ENCODE measurements at places on chromosomes 4 and X. TPM values are rescaled to one million over a fixed set of nuclear protein-coding genes. Genes with fewer than 3 reads are reported as not detected.

- no peak for DNase-seq
These were observed 648.7 kb downstream of the GRID2 start for GRCh38 chr4:92952426-92952825.

GRCh38 chr4:158807691-158808090 is 38.9 kb downstream of the FNIP2 start:
- no peak for DNase-seq

XAGE1A gene
- total RNA-seq: not detected

- no peak for DNase-seq
These were observed 18.9 kb downstream of the ZBTB33 start for GRCh38 chrX:120269373-120270035.

DNA sequence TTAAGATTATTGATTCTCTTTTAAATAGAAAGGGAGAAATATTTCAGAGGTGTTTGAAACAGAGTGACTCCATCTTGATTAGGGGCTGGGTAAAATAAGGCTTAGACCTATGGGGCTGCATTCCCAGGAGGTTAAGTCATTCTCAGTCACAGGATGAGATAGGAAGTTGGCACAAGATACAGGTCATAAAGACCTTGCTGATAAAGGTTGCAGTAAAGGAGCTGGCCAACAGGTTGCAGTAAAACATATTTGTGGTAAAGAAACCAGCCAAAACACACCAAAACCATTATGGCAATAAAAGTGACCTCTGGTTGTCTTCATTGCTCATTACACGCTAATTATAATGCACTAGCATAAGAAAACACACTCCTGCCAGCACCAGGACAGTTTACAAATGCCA is 165.0 kb downstream of the SPIN4 start:
- no peak for DNase-seq

GRCh38 chr4:152945639-152946038 is 9.5 kb downstream of the FHDC1 start:
- DNase-seq: no peak

DNA sequence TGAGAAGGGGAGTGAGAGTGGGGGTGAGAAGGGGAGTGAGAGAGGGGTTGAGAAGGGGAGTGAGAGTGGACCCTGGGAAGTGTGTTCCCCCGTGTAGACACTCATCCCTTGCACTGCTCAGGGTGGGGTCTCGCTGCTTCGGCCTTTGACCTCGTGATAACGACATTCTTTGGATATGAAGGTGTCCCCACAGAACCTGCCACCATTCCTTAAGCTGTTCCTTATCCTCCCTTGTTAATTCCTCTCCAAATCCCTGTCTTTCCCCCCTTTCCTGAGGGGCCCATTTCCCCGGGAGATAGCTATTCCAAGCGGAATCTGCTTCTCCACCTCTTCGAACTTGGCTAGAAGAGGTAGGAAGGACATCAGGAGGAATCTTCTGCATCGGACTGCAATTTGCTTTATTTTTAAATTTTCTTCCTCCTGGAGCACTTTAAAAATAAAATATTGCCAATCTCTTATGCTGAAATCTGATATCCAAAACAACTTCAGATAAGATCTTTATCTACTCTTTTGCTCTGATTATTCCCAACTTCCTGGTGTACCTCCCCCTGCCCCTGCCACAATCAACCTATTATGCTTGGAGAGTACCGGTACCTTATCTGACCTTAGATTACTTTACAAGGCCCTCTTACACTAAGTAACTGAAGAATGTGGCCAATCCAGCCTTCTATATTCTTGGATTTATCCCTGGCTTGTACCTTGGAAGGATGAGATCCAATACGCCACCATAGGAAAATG is 15.6 kb downstream of the TRIML1 start:
- no peak for DNase-seq

BEX1 gene
- total RNA-seq: 10.8 TPM

SLC4A4 gene
- 29.8 TPM for total RNA-seq

GRCh38 chrX:20472620-20473258 is 206.0 kb upstream of the RPS6KA3 start:
- DNase-seq: no peak

DNA sequence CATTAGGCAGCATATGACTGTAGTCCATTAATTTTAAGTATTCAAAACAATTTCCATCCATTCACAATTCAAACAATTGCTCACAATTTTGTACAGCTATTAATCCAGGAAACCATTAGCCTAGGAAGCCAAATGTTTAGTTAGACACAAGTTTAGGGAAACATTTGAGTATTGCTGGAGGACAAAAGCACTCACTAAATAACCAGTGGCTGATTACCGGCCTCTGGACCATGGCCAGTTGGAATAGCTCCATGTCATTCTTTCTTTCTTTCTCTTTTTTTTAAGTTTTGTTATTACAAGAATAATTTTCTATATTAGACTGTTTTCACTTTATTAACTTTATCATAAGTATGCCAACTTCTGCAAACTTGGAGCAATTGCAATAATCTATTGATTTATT is 31.3 kb downstream of the TRIML2 start:
- DNase-seq: no peak

FAT4 gene
- 6.7 TPM for total RNA-seq

DNA sequence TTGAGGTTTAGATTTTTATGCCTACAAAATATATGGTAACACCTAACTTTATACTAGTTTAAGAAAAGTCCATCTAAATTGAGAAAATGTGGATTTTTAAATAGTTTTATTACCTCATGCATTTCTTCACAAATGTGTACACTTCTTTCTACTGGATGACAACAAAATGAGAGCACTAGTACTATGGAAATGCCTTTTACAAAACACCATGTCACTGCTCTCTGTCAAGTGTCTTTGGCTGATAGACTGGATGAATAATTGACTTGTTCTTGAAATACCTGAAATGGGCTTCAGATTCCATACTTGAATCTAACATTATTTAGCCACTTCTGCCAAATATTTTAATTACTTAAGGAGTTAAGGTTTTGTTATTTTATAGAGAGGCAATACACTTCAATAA is 49.5 kb downstream of the AMELX start:
- no peak for DNase-seq

DNA sequence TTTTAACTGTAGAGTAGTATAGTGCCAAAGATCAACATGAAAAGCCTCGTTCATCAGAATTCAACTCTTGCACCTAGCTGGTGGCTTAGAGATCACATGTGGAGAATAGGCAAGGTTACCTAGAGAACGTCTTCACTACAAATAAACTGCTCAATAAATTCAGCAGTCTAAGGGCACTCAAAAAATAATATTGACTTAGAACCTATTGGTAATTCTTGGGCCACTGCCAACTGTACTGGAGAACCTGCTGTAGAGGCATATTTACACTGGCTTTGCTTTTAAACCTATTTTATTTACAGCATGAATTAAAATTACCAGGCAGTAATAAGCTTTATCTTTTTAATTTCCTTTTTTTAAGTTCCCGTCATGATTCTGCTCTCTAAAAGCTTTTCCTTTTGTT is 343.7 kb downstream of the PDHA2 start:
- DNase-seq: no peak

GRCh38 chr4:107423677-107424405 is 296.2 kb downstream of the PAPSS1 start:
- no peak for DNase-seq

DNA sequence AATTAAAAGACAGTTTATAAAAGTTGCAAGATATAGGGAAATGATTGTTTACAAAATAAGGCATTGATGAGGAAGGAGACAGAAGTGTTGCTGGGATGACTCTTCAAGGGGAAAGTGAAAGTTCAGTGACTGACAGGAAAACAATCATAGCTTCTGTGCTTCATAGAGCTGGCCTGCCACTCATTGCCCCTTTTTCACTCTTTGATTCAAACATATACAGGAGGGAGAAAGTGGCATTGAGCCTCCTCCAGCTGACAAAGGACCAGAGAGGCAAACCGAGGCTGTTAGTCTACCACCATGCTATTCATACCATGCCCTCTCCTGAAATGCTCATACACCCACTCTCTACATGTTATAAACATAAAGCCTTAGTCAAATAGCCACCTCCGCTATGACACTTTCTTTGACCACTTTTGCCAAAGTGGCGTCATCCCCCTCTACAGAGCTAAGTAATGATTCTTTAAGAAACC is 79.2 kb upstream of the ATOH1 start:
- no peak for DNase-seq

DNA sequence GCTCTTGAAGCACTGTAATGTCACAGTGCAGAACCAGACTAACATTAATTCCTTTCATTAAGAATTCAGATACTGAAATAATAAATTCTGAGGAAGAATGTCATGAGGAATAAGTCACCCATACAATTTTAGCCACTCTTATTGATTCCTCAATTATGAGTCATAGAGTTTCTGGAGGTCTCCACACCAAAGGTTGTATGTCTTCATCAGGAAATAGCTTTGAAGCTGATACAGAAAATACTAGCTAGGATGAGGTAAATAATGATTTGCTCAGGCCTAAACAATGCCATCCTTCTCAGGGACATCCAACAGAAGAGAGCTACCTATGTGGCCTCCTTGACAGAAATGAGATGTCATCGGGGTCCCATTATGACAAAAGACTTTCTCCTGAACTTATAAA is 238.8 kb downstream of the OR13H1 start:
- no peak for DNase-seq

DNA sequence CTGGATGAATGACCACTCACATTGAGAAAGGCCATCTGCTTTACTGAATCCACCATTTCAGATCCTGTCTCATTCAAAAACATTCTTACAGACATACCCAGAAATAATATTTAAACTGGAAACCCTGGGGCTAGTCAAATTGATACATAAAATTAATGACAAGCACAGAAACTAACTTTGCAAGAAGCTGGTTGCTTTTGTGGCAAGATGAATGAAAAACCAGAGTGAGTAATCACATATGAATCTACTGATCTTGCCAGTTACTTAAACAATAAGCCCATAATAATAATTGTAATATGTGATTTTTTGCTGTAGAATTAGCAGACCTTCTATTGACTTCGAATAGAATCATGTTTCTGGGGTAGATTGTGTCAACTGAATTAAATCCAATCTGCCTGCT is 235.1 kb downstream of the PPARGC1A start:
- DNase-seq: no peak

DNA sequence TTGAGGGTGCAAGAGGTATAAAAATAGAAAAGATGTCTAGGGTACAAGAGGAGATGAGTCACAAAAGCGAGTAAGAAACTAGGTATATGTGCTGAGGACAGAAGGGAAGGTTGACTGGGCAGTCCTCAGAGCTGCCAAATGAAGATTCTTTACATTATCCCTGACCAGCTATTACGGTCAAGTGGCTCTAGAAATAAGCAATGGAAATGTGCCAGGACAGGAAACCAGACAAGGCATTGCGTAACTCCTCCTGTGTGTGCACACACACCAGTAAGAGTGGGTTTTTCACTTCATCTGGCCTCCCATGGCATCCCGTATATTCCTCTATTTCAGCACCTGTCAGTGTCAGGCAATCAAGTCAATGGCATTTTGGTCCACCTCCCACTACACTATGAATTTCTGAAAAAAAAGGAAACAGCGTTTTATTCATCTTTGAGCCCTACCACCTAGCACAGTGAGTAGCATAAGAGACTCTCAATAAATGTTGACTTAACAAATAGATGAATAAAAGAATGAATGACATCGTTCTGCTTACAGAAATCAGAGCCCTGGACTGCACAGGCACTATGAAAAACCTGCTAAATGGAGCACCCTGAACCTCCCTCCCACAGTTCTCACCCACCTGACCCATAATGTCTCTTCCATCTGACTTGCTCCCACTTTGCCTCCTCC is 62.6 kb upstream of the KLF3 start:
- DNase-seq: no peak

- no peak for DNase-seq
These were observed 39.3 kb downstream of the GASK1B start for GRCh38 chr4:158133551-158133950.

- DNase-seq: no peak
These were observed 318.4 kb downstream of the DHX15 start for GRCh38 chr4:24265989-24266388.

GRCh38 chr4:101941816-101942358 is 151.4 kb downstream of the BANK1 start:
- DNase-seq: no peak

DNA sequence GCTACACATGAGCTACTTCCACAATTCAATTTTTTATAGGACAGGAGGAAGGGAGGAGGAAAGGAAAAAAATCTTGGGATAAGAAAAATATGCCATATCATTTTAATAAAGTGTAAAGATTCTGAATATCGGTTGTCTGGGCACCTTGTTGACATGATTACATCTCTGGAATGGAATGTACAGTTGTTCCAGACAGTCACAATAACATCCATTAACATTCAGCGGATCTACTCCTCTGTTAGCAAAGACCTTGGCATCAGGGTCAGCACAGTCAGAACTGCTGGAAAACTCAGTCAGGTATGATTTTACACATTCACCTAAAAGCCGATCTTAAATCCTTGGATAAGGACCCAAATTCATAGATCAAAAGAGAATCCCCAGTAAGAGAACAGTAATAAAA is 85.4 kb upstream of the ARMCX2 start:
- DNase-seq: no peak

DNA sequence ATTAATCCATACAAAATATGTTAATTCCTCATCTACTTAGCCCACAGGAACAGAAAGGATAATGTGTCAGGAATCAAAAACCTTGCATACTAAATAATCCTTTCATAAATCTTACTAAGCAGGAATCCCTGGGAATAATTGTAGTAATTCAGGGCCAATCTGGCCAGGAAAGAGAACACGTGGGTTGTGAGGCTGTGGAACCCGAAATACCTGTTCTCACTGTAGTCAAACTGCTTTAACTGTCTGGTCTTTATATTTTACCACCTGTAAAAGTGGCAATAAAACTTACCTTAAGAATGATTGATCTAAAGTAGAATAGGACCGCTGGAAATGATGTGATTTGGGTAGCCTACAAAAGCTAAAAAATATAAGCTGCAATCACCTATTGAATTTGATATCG is 1620.9 kb downstream of the STIM2 start:
- no peak for DNase-seq

DNA sequence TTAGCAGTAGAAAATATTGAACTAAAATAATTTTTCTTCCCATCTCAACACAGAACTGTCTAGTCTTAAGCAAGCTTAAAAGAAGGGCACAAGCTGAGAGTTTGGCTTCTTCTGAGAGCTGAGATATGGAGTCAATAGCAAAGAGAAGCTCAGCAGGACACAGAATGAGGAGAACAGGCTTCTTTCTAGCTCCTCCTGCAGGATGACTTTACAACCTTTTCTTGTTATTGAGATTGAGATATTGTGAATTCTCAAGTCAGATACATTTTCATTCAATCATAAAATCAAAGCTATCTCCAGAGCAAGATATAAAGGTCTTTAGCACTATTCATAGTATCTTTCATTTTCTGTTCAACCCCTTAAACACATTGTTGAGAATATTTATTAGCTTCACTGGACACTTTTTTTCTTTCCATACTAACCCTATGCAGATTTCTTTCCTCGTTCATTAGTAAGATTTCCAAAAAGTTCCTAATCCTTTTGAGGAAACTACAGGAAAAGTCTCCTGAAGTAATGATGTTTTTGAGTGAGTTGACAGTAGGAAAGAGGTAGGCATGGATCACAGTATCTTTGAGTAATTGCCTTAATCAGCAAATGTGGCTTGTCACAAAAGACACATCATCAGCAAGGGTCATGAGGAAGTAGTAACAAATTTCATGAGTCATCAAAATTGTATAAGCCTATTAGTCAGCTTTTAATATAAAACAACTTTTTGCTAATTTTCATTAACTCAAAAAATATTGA is 17.8 kb upstream of the CXCL3 start:
- DNase-seq: no peak

CXCL10 gene
- not detected for total RNA-seq

CENPU gene
- 1.8 TPM for total RNA-seq

WAS gene
- 2.3 TPM for total RNA-seq

MYOZ2 gene
- total RNA-seq: 843 TPM

- no peak for DNase-seq
These were observed 113.5 kb downstream of the VSIG4 start for GRCh38 chrX:65926095-65927019.

GRCh38 chrX:149877636-149878035 is 3.3 kb upstream of the MAGEA8 start:
- DNase-seq: no peak

JAKMIP1 gene
- not detected for total RNA-seq

All from left ventricle myocardium inferior (tissue), 1 donor.